ENCODE measurements at places on chromosomes 2 and 18.
A peak's percentile ranks its signal among the peaks of the same experiment; 100 is the strongest.

DNA sequence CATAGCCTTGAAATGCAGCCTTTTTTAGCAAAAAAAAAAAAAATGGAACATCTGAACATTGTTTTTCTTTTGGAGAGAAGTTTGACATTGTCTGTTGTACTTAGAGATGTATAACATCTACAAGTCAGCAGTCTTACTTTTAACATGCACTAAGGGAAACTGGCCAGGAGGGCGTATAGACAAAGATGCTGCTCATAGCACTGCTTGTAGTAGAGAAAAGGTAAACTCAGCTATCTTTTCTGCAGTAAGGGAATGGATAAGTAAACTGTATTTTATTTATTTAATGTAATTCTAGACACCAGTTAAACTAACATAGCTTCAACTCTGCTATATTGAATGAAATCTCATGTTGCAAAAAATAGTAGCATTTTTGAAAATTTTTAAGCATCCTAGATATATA, 489.6 kb downstream of the PTPRM start:
- no peak for DNase-seq

GRCh38 chr2:83282043-83282795, 1176.9 kb downstream of the SUCLG1 start:
- no peak for DNase-seq

DNA sequence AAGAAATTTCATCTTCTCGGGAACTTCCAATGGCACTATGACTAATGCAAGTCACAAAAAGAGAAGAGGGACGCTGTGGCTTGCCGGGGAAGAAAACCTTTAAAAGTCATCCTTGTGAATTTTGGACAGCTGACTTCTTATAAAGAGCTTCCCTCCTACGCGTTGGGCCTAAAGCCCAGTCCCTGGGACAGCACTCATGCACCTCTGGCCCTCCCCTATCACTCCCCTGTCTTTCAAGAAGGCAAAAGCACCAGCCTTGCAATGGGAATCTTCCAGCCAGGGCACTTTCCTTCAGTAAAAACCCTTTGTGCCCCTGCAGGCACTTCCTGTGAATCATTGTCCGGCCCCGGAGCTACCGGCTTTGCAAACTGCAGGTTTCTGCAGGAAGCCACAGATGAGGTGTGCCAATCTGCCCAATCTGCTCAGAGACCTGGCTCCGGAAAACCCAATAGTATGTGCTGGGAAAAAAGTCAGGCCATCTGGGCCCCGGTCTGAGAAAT, 7.1 kb downstream of the MREG start:
- peak; percentile 35 for DNase-seq

DNA sequence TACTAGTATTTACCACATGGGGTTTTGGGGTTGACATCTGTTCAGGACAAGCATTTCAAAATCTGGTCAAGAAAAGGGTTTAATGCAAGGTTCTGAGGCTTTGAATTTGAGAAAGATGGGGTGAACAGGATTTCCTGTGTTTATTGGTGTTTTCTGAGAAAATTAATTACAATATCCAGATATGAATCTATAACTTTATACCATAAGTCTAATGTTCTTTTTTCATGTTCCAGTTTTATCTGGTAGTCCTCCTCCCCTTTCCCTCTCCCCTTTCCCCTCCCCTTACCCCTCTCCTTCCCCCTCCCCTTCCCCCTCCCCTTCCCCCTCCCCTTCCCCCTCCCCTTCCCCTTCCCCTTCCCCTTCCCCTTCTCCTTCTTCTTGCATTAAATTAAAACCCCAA, 1518.2 kb upstream of the TMEFF2 start:
- no peak for DNase-seq

DNA sequence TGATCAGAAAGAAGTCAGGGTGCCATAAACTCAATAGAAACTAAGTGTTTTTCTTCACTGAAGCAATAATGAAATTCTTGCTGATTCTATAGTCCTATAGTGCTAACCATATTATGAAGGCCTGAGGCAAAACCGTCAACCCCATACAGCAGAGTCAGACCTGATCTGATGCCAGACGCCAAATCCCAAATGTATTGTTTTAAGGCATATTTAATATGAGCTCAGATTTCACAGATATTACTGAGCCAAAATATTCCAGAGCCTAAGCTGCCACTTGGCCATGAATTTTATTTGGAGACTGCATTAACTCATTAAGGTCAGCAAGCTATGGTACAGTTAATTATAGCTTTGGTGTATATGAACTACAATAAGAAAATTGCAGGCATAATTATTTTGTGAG, 53.4 kb downstream of the SCN1A start:
- no peak for DNase-seq

- DNase-seq, result no peak
Measured at GRCh38 chr2:8193146-8193545, 488.7 kb upstream of the ID2 start.

DNA sequence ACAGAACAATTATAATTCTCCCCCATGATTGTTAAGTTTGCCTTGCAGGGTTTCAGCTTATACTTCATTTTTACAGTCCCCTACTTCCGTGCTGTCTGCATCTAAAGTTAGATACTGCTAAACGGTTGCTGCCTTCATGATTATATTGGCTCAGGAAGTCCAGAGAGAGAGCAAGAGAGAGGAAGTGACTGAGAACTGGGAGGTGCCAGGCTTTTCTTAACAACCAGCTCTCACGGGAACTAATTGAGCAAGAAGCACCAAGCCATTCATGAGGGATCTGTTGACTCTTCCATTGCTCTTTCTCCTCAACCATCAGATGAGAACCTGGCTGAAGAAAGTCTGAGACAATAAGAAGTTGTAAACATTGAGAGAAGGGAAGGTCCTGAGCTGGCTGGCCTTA, 125.5 kb upstream of the SIX2 start:
- DNase-seq, result no peak

DNA sequence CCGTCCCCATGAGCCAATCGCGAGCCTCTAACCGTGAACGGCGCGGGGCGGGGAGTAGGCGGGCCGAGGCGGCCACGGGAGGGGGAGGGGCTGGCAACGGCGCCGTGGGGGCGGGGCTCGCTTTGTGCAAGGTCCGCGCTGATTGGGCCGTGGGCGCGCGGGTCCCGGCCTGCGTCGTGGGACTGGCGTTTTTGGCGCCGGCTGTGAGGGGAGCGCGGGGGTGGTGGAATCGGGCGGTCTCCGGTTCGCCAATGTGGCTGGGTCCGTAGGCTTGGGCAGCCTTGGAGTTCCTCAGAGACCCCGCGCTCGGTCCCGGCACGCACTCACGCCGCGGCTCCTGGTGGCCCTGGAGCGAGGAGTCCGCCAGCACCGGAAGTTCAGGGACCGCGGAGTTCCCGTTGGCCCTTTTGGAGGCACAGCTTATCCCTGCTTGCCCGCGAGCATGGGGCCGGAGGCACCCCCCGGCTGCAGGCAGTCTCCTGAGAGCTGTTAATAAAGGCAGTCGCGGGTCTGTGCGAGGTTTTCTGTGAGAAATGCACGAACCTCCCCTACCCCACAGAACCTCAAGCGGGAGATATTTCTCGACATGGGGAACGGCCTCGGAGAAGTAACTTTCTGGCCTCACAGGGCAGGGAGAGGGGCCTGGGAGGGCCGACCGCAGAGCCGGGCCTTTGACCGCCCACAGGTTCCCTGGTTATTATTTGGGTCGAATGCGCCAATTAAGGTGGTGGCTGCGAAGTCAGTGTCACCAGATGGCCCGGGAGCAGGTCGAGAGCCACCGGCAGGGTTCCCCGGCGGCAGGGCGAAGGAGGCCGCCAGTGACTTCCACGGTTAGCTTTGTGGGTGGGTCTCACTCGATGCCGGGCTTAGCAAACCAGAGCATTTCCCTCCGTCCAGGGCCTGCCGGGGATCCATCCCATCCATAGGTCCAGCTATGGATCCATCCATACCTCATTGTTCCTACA, 574 bp upstream of the NCL start:
- peak; percentile 98 for DNase-seq

- no peak for DNase-seq
Measured at GRCh38 chr2:177540283-177540682, 147.7 kb downstream of the AGPS start.

DNA sequence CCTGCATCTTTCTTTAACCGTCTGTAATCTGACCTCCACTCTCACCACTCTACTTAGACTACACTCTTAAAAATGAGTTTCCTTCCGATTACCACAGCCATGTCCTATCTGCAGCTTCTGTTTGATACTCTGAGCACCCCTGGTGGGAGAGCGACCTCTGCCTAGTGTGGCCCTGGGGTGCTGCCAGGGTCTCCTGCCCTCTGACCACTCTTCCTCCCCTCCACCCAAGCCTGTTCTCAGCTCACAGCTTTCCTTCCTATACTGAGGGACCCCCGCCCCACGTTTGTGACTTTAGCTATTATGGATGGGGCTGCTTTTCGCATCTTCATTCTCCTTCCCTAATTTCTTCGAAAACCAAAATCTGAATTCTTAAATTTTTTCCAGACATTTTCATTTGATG, 132.7 kb downstream of the KCTD1 start:
- DNase-seq, result no peak

DNA sequence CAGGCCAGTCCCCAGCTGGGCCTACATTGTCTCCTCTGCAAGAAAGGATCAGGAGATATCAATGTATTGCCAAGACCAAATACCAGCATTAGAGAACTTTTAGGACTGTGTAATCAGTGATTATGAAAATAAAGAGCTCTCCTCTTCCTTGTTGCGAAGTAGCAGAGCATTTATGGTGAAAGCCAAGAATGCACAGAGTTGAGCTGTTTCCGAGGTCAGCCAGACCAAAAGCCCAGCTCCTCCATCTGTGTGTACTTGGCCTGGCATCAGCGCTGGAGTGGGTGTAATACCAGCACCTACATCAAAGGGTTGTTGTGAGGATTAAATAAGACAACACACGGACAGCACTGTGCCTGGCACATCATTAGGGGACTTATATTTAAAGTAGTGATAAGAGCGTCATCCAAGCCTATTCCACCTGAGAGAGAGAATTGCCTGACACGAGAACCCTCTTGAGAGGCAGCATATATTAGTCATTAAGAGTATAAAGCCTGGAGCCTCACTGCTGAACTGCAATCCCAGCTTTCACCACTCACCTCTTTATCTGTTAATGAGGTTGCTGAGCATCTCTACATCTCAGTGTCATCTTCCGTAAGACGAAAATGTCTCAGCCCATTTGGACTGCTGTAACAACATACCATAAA, 7.4 kb upstream of the SLC16A14 start:
- no peak for DNase-seq

- no peak for DNase-seq
Measured at GRCh38 chr2:68776124-68776523, 41.5 kb downstream of the ARHGAP25 start.

- DNase-seq, result no peak
Measured at GRCh38 chr18:8238507-8238906, 370.7 kb upstream of the RAB12 start.

DNA sequence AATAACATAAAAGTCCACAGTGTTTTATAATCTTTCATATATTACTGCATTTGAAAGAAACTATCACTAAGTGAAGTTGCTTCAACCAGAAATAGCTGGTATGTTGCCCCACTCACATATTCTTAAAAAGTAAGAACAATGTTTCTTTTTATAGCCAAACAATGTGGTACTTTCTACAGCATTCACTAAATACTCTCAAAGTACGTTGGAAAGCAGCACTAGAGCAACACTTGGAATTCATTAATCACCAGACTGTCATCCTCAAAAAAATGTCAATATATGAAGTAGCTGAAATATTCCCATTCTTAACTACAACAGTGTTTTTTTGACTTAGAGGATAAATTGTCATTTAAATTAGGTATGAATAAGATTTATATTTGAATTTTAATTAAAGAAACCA, 32.8 kb downstream of the COBLL1 start:
- DNase-seq, result no peak

DNA sequence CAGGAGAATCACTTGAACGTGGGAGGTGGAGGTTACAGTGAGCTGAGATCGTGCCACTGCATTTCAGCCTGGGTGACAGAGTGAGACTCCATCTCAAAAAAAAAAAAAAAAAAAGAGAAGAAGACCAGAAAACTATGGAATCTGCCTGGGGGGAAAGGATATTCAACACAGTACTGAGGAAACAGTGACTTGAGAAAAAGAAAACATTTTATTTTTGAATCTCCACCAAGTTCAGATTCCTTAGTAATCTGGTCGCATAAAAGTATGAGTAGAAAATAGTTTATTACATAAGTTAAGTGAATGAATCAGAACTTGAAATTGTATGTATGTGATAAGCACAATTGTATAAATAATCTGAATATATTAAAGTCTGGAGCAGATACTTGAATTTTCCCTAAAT, 13.0 kb upstream of the HAT1 start:
- no peak for DNase-seq

- no peak for DNase-seq
Measured at GRCh38 chr2:18456026-18456425, 104.4 kb downstream of the RDH14 start.

DNA sequence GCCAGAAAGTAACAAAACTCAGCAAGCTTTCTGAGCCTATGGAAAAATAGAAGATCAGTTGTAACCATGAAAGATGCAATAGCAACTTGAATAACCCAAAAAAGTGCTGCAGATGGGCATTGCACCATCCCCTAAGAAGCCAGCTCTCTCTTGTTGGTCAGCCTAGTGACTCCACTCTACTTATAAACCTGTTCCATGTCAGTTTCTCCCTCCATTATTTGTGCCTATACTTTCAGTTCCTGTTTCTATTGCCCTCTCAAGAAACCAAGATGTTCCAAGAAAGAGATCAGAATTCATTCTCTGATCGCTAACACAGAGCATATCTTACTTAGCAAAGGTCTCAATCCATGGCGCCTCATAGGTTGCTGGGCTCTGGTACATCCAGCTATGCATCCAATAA, 170.3 kb upstream of the MAP2 start:
- no peak for DNase-seq

DNA sequence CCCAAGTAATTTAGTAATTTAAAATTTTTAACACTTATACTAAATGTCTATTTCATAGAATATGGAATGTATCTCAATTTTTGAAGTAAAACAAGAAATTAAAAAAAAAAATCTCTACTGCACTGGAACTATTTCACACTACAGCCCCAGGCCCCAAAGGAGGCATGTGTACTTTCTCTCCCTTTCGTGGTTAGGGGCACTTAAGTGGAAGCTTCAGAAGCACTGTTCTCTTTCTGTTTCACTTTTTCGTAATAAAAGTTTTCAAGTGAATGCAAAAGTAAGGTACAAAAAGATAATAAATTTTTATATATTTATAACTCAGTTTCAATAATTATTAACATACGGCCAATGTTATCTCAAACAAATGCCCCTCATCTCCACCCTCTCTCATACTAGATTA, 123.8 kb upstream of the STON1 start:
- no peak for DNase-seq

DNA sequence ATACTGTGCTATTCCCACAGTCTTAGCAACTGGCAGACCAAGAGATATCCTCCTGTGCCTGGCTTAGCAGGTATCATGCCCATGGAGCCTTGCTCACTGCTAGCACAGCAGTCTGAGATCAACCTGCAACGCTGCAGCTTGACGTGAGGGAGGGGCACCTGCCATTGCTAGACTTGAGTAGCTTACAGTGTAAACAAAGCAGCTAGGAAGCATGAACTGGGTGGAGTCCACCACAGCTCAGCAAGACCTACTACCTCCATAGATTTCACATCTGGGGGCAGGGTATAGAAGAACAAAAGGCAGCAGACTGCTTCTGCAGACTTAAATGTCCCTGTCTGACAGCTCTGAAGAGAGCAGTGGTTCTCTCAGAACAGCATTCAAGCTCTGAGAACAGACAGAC, 74.8 kb downstream of the AKAIN1 start:
- DNase-seq, result no peak

GRCh38 chr18:452816-453215, 47.7 kb downstream of the COLEC12 start:
- DNase-seq, result no peak

Data from CD4-positive, alpha-beta T cell treated with Interleukin-17A for 1 hour (primary cell).